ENCODE measurements at places on chromosomes 13 and 19. TPM values are rescaled to one million over a fixed set of nuclear protein-coding genes. Genes with fewer than 3 reads are reported as not detected.
A peak's percentile ranks its signal among the peaks of the same experiment; 100 is the strongest.

The CNMD gene
- total RNA-seq, result not detected

- no peaks in the 10 kb centered on the region for H3K4me1 ChIP-seq
- H3K36me3 ChIP-seq, result no peaks in the 10 kb centered on the region
- no peak for DNase-seq
- H3K4me3 ChIP-seq, result no peak overlapping the region
- H3K27me3 ChIP-seq, result no peaks in the 10 kb centered on the region
Observed at GRCh38 chr13:22618002-22618401, 562.8 kb upstream of the SGCG start.

The CELF5 gene
- total RNA-seq, result not detected

The ANGPTL8 gene
- not detected for total RNA-seq

DNA sequence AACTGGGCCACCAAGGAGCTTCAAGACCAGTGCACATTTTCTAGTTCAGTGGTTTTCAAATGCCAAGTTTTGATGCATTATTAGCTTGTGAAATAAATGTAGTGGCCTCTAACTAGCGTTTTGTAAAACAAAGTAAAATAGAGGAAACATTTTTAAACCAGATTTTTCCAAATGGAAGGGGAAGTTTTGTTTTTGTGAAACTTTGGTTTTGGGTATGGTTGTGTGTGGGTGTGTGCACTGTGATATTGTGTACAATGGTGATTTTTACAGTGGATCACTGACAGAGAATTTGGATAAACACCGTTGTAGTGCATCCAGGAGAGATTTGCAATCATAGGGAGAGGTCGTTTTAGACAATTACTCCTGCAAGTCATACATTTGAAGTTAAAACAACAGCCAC, 108.9 kb downstream of the SLC7A1 start:
- no peaks in the 10 kb centered on the region for H3K4me1 ChIP-seq
- no peaks in the 10 kb centered on the region for H3K27me3 ChIP-seq
- H3K4me3 ChIP-seq, result no peak overlapping the region
- no peak overlapping the region for H3K27ac ChIP-seq
- DNase-seq, result no peak

- no peaks in the 10 kb centered on the region for H3K36me3 ChIP-seq
- H3K4me1 ChIP-seq, result peaks cover 9% of the 10 kb centered on the region
- no peaks in the 10 kb centered on the region for H3K27me3 ChIP-seq
- peak overlapping the region; percentile 84 for H3K4me3 ChIP-seq
- H3K27ac ChIP-seq, result peak overlapping the region; percentile 94
Observed at GRCh38 chr13:94550062-94550738, 45.8 kb downstream of the TGDS start.

DNA sequence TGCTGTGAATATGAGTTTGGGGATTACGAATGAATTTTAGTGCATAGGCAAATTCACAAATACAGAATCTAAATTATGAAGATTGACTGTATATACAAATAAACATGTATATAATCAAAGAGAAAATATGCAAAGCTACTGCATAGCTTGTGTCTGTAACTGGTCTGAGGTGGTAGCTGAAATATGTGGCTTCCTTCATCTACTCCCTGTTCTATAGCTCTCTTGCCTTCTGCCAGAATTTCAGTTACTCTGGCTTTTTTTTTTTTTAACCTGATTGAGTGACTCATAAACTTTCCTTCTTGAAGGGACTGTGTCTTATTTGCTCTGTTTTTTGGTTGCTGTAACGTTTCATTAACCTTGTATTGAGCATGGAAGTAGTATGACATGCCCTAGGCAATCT, 26.6 kb downstream of the DNAJC3 start:
- no peaks in the 10 kb centered on the region for H3K27me3 ChIP-seq
- H3K4me3 ChIP-seq, result no peak overlapping the region
- no peaks in the 10 kb centered on the region for H3K36me3 ChIP-seq
- no peak for DNase-seq
- H3K27ac ChIP-seq, result no peak overlapping the region

DNA sequence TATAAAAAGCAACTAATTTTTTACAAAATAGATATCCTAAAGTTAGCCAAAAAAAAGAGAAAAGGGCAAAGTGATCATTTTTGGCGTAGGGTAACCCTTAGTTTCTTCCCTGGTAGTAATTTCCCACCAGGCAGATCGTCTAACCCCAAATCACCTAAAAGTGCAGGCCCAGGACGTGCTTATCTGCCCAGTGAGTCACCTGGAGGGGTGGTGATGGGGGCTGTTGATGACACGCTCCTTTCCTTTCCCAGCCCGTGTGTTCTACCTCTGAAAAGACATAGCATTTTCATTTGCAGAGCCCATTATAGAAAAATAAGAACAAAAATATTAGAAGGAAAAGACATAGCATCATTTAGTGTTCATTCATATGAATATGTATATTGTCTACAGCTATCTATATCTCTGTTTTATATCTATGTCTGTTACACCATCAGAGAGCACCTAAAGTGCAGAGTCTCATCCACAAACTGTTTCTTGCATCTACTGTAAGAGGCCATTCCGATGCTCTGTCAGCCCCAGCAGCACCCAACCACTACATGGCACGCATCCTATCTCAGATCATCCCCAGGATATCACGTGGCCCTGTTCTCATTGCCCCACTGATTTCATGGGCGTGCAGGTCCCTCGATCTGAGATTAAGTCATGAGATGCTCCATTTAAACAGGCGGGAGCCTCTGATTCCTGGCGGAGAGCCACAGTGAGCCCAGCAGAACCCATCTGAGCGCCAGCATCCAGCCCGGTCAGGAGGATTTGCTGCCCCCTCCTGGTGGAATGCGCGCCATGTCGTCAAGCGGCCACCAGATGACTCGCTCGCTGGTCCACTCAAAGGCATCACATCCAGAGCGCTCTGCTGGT, 8.5 kb upstream of the LILRB3 start:
- no peak overlapping the region for H3K27ac ChIP-seq
- no peak overlapping the region for H3K4me3 ChIP-seq
- H3K4me1 ChIP-seq, result no peaks in the 10 kb centered on the region
- peak; percentile 92 for DNase-seq
- H3K36me3 ChIP-seq, result no peaks in the 10 kb centered on the region

DNA sequence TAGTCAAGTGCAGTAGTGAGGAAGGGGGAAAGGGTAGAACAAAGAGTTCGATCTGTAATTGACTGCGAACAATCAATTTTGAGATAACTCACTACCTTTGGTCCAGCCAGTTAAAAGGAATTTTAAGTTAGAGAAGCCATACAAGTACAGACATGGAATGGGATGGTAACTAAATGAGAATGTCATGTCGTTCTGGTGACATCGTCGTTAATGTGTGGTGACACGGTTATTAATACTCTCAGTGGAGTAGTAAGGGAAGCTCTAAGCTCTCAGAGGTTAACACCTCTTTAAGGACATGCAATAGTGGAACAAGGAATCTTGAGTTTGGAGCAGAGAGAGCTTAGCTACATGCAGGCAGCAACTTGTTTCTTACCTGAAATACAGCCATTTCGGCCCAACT, 154.9 kb upstream of the KLF12 start:
- no peak overlapping the region for H3K27ac ChIP-seq
- DNase-seq, result no peak
- H3K27me3 ChIP-seq, result no peaks in the 10 kb centered on the region
- H3K4me3 ChIP-seq, result no peak overlapping the region
- no peaks in the 10 kb centered on the region for H3K36me3 ChIP-seq
- H3K4me1 ChIP-seq, result peaks cover 23% of the 10 kb centered on the region

- no peak for DNase-seq
- no peak overlapping the region for H3K4me3 ChIP-seq
- peaks cover 40% of the 10 kb centered on the region for H3K36me3 ChIP-seq
Observed at GRCh38 chr19:46369817-46370216, 22.9 kb downstream of the PPP5C start.

The LIM2 gene
- not detected for total RNA-seq

The CEACAM7 gene
- total RNA-seq, result not detected

DNA sequence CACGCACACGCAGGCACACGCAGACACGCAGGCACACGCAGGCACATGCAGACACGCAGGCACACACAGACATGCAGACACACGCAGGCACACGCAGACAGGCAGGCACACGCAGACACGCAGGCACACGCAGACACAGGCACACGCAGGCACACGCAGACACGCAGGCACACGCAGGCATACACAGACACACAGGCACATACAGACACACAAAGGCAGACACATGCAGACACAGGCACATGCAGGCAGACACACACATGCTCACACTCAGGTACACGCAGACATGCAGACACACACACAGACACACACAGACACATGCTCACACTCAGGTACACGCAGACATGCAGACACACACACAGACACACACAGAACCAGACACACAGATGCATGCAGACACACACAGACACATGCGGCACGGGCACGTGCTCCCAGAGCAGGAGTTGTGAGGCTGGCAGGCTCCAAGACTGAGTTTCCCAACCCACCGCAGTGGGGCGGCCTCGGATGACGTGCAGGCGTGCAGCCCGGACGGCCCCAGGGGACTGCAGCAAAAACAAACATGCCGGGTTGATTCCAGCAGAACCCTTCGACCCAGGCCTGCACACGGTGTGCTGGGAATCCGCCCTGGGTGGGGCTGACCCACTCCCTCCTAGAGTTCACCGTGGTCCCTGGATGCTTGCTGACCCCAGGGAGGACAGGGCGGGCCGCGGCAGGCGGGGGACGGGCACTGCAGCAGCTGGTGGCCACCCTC, 100.0 kb downstream of the GADD45B start:
- peaks cover 35% of the 10 kb centered on the region for H3K4me1 ChIP-seq
- H3K27ac ChIP-seq, result peak overlapping the region; percentile 41
- no peak overlapping the region for H3K4me3 ChIP-seq
- no peak for DNase-seq

- peaks cover 19% of the 10 kb centered on the region for H3K27me3 ChIP-seq
- no peak overlapping the region for H3K27ac ChIP-seq
- no peak overlapping the region for H3K4me3 ChIP-seq
- no peak for DNase-seq
- no peaks in the 10 kb centered on the region for H3K4me1 ChIP-seq
Observed at GRCh38 chr13:93231867-93232266, 5.3 kb downstream of the GPC6 start.

The FLT3LG gene
- 12.8 TPM for total RNA-seq

The CGB2 gene
- not detected for total RNA-seq

GRCh38 chr13:49554387-49554786, 31.0 kb downstream of the RCBTB1 start:
- no peaks in the 10 kb centered on the region for H3K4me1 ChIP-seq
- H3K27ac ChIP-seq, result no peak overlapping the region
- no peaks in the 10 kb centered on the region for H3K27me3 ChIP-seq

DNA sequence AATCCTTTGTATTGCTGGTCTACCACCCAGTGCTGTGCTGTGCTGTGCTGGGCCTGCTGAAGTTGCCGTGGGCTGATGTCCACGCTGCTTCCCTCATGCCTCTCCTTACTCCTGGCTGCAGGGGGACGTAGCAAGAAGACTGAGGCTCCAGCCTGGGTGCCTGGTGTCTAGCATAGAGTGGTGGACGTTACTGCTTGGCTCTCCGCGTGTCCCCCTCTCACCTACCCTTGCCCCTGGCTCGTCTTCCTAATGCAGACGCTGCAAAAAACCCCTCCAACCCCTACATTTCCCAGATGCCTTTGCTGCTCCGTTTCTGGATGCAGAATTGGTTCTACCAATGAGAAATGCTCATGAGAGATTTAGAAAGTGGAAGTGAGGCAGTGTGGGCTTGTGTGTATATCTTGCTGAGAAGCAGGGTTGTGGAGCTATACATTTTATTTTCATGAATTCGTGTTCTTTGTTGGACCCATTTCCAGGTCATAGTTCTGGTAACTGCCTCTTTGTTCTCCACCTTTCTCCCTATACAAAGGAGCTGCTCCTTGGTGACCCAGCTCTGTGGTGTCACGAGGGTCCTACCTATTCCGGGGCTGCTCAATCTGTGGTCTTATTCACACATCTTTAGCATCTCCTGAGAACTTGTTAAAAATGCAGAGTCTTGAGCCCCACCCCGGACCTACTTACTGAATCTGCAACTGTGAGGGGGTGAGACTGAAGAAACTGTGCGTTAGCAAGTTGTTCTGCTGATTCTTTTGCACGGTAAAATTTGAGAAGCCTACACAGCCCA, 7.9 kb upstream of the DENND1C start:
- no peak overlapping the region for H3K27ac ChIP-seq
- H3K4me1 ChIP-seq, result no peaks in the 10 kb centered on the region

- no peak overlapping the region for H3K27ac ChIP-seq
- H3K27me3 ChIP-seq, result no peaks in the 10 kb centered on the region
- no peak for DNase-seq
- no peak overlapping the region for H3K4me3 ChIP-seq
- H3K4me1 ChIP-seq, result no peaks in the 10 kb centered on the region
Observed at GRCh38 chr13:85900521-85900920, 101.3 kb upstream of the SLITRK6 start.

The JAK3 gene
- 15.9 TPM for total RNA-seq

- H3K4me3 ChIP-seq, result no peak overlapping the region
- no peak for DNase-seq
- H3K27ac ChIP-seq, result no peak overlapping the region
- H3K4me1 ChIP-seq, result no peaks in the 10 kb centered on the region
- H3K36me3 ChIP-seq, result no peaks in the 10 kb centered on the region
Observed at GRCh38 chr19:56720281-56720680, 48.7 kb upstream of the ZNF835 start.
